GM18507 (cell line): ENCODE measurements at places on chromosomes 6 and 20.

- no peak for DNase-seq
Observed at GRCh38 chr6:20642441-20642840, 108.2 kb downstream of the CDKAL1 start.

DNA sequence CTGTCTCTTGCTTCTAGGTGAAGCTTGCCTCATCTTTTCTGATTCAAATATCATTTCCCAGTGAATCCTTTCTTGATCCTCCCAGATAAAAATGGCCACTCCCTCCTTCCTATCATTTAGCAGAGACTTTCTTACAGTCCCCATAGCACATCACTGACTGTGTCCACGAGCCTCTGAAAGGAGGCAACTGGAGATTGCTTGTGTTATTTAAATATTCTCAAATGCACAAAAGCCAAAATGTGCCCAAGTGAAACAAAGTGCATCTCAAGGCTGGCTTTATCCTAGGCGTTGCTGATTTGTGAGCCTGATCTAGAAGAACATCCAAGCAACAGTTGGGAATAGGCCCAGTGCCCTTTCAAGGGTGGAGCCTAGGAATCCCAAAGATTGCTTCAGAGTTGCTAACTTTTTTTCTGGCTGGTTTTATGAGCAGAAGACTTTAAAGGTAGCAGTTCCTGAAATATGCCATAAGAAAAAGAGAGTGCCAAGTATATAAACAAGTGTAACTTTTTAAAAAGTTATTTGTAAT is 393.6 kb downstream of the CD83 start:
- DNase-seq: no peak

GRCh38 chr6:125165256-125165655 is 11.7 kb downstream of the TPD52L1 start:
- DNase-seq: no peak

GRCh38 chr6:112287577-112288225 is 33.3 kb upstream of the LAMA4 start:
- no peak for DNase-seq

DNA sequence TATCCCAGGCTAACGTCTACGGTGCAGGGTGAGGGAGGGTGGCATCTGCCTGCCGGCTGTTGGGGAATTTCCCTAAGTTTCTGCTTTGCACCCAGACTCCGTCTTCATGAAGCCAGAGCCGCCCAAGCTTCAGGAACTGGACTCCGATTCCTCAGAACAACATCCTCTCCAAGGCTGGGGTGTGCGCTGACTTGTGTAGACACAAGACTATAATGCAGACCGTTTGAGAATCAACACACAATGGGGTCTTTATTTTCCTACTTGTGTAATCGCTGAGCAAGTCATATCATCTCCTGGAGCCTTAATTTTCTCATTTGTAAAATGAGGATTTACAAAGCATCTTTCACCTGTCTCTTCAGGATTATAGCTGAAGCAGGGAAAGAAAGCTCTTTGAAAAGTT is 160.5 kb upstream of the AGPAT4 start:
- no peak for DNase-seq

DNA sequence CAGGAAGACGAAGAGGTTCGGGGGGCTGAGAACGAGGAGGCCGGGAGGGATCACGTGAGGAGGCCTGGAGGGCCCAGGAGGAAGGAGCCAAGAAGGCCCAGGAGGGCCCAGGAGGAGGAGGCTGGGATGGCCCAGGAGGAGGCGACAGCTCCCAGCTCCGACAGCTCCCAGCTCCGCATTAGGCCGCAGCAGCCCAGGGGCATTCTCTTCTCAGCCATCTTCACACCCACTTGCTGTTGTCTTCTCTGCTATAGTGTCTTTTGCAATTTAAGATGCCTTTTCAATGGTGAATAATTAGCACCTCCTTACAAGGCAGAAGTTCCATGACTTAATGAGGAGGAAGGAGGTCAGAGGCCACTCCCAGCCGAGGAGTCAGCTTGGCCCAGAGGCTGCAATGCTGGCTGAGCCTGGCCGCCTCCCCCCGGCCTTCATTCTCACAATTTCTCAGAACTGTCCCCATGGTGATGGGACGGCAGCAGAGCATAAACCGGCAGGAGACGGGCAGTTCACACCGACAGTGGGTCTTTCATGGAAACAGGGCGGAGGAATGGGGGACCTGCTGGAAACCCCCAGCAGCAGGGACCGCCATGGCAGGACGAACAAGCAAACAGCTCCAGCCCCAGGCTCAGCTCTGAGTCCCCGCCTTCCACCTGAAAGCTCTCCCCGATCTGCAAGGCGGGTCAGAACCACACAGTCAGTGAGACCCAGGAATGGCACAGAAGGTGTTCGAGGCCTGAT is 45.1 kb downstream of the WDR27 start:
- DNase-seq: no peak

DNA sequence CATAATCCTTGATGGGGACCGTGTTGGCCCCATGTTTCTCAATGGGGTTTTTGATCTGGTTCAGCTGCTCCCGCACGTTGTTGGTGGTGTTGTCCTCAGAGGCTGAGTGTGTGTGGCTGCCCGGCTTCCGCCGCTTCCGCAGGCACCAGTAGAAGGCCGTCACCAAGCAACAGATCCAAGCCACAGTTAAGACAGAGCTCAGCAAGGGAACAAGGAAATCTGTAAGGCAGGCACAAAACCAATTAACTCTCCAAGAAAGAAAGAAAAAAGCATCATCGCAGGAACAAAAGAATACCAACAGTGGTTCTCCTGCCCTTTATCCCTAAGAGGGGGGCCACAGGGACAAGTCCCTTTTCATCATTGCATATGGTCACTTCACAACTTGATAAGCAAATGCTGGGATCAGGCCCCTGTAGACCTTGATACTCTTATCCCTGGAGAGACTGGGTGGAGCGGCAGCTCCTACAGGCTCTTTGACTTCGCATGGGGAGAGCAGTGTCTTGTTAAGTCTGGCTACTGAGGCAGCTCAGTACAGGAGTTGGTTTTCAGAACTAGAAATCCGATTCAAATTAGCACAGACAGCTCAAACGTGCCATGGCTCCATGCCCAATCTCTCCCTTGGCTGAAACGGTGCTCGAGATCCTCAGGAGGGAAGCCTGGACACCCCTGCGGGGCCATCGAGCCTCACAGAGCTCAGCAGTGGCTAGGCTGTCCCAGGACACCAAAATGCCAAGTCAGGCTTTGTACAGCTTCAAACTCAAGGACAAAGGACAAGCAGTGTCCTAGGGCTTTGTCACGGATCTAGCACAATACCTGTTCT is 33.9 kb downstream of the JAG1 start:
- DNase-seq: no peak

GRCh38 chr6:29793036-29793356 is 34.6 kb upstream of the HLA-G start:
- no peak for DNase-seq

DNA sequence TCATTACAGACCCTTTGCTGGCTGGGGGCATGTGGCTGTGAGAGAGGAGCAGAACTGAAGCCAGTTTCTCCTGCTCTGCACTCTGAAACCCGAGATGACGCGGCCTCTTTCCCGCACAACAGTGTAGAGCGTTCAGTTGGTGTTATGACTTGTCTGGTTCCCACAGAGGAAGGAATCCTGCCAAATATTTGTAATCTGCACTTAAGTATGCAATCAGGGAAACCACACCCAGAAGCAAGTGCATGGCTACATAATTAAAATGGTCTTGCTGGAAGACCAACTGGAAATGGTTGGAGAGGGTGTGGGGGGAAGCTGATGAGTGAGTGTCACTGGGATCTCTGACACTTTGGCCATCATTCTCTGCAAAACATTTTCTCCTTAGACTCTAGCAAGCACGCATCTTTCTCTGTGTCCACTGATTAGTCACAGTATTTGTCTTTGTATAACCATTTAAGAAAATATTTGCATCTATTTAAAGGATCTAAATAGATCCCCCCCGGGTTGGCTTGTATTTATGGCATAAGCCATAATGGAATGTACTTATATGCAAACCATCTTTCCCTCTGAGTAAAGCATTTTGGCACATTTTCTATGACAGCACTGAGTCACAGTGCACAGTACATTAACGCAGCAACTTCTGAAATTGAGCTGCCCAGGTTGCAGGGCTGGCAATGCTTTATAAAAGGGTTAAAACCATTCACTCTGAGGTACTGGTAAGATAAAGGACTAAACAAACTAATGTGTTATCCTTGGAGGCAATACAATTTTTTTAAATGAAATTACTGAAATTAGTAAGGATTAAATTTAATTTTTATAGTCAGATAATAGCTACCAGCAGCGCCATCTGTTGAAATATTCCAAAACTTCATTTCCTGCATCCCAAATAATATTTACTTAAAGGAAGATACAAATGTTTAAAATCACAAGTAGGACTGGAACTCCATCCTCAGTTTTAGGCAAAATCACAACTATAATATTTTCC is 76.7 kb downstream of the FOXC1 start:
- no peak for DNase-seq
